ENCODE measurements at places on chromosomes 4 and X. TPM values are rescaled to one million over a fixed set of nuclear protein-coding genes. Genes with fewer than 3 reads are reported as not detected.

NDP gene
- not detected for total RNA-seq

FAM184B gene
- not detected for total RNA-seq

FAM241A gene
- total RNA-seq, result 0.19 TPM

GCNA gene
- 4.4 TPM for total RNA-seq

DIPK2B gene
- total RNA-seq, result not detected

TEX11 gene
- not detected for total RNA-seq

ZCCHC12 gene
- total RNA-seq, result 0.16 TPM

AWAT2 gene
- total RNA-seq, result not detected

TRIM75 gene
- total RNA-seq, result not detected

EMCN gene
- total RNA-seq, result 3.3 TPM

YY2 gene
- total RNA-seq, result 4.7 TPM

FGF5 gene
- 7.0 TPM for total RNA-seq

RXFP1 gene
- not detected for total RNA-seq

All from osteocyte (in vitro differentiated cells).